ENCODE measurements at places on chromosomes 6 and 20.

GRCh38 chr6:110728501-110728900, 86.8 kb downstream of the CDK19 start:
- DNase-seq, result no peak

DNA sequence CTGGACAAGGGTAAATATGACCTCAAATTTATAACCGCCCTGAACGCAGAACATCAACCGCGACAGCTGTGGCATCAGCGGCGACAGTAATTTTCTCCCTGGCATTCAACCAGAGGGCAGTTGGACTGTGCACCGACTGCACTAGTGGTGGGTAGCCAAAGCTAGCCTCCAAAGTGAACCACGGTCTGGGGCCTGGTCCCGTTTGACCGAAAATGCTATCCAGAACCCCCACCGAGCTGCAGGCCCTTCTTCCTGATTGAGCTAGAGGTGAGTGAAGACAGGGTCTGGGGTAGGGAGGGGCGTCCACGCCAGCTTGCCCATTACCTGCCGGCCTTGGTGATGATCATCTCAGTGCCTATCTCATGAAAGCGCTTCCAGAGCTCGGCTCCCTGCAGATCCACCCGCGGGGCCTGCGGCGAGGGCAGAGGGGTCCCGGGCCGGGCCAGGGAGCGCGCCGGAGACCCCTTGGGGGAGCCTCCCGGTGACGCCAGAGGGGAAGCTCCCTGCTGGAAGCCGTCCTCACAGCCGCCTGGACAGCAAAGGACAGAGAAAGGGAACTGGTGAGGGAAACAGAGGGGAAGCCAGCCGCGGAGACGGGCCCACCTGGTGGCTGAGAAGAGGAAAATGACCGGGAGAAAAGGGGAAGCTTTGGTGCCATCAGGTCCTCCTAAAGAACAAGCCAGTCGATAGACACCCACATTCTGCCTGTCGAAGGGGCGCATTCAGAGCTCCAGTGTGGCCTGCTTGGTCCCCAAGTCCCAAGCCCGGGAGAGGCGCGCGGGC, 2.0 kb downstream of the TBX18 start:
- DNase-seq, result no peak

- DNase-seq, result no peak
Measured at GRCh38 chr6:147826698-147827097, 318.2 kb downstream of the SAMD5 start.

DNA sequence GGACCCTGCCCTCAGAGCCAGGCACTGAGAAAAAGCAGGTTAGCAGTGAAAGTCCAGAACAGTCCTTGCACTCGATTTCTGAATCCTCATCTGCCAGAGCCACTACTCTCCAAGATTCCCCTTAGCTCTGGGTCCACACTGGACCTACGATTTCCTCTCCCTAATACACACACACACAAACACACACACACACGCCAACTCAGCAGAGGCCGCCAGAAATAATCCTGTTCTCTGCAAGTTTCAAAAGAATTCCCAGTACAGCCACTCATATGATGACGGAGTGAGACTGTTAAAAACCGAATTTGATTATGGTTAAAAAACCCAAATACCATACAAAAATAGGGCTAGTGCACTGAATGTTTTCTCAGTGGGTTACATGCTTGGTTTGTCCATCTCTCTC, 90.8 kb downstream of the GMPR start:
- no peak for DNase-seq

DNA sequence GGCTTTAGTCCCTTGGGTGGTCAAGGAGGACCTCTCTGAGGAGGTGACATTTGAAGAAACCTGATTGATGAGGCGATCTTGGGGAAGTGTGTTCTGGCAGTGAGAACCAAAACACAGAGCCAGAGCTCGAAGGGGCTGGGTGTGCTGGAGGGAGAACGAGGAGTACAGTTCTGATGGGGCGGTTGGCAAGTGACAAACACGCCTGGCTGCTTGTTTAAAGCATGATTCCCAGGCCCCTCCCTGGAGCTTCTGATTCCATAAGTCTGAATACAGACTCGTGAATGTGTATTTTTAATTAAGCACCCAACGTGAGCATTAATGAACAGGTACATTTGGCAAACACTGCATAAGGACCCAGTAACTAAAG, 886 bp upstream of the NFATC2 start:
- no peak for DNase-seq

GRCh38 chr6:162099685-162100084, 627.9 kb downstream of the PRKN start:
- no peak for DNase-seq

DNA sequence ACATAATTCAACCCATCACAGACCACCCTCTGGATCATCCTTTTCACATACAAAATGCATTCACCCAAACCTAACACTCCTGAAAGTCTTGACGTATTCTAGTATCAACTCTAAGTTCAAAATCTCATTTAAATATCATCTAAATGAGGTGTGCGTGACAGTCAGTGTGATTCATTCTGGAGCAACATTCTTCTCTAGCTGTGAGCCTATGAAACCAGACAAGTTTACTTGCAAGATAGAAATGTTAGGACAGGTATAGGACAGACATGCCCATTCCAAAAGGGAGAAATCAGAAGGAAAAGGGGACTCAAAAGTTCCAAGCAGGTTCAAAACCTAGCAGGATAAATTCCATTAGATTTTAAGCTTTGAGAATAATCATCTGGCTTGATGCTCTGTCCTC, 329.7 kb downstream of the CD83 start:
- no peak for DNase-seq

- no peak for DNase-seq
Measured at GRCh38 chr6:74054190-74054589, 358.2 kb downstream of the CD109 start.

DNA sequence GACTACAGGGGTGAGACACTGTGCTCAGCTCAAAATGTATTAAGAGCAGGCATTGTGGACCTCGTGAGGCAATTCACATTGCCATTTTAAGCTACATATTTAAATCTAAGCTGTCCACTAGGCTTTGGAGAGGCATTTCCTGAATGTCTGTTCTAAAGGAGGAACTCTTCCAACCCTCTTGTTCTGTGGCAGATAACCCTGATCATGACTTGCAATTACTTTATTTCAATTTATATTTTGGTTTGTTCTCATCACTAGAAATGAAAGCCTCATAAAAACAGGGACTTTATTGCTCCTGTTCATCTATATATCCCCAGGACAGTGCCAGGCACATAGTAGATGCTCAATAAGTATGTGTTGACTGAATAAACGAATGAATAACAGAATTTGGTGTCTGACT, 84.0 kb upstream of the SALL4 start:
- DNase-seq, result no peak

- no peak for DNase-seq
Measured at GRCh38 chr6:166958926-166959861, 2.8 kb upstream of the RNASET2 start.

DNA sequence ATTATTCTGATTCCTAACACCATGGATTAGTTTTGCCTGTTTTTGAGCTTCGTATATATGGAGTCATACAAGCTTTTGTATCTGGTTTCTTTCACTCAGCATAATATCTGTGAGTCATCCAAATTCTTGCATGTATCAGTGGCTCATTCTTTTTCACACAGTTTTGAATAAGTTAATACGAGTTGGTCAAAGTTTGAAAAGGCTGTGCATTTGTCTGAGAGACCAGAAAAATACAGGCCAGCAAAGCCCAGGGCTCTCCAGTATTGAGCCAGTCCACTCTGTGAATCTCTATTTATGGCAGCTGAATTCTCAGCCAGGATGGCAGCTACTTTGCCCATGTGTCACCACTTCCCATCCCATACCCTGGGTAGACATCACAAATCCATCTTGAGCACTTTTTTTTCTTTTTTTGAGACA, 7.2 kb upstream of the CHMP4B start:
- no peak for DNase-seq

DNA sequence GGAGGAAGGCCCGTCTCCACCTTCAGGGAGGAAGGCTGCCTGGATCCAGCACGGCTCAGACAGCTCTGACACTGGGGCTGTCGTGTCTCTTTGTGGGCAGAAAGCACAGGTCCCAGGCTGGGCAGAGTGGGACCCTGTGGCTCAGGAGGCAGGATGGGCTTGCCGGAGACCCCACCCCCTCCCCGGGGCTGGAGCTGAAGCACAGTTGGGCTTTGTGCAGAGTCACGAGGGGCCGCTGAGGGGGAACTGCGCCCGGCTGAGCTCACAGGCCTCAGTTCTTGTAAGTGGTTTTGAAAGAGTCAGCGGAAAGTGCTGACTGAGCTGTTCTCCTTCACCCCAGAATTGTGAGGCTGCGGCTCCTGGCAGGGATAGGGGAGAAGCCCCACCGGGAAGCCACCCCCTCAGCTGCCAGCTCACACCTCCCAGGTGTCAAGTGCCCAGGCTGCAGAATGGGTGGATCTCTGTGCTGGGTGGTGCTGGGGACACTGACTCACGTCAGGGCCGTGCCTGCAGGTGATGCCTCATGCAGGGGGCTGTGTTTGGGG, 145.5 kb upstream of the RNF24 start:
- DNase-seq, result peak; percentile 27

GRCh38 chr6:153484056-153484455, 353.0 kb upstream of the RGS17 start:
- DNase-seq, result no peak

DNA sequence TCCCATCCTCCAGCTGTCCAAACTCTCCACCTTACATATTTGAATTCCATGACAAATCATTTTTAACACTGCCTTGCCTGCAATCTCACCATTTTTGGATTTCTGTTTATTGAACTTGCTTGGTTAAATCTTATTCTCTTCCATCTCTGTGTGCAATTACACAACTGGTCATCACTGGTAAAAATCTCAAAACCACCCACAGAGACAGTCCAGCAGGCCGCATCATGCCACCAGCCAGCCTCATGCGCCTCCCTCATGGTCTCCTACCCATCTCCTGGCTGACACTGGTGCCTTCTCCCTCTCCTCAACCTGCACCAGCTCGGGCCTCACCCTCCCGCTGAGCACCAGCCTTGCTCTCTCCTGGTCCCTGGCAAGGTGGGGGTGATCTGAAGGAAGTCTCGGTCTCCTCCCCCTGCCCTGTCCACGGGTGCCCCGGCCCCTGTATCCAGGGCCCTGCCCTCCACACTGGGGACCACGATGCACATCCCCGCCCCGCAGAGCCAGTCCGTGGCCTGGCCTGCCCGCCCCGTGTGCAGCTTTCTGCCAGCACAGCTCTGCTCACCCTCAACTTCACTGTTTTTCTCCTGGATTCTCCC, 92.0 kb downstream of the THBS2 start:
- DNase-seq, result no peak

- DNase-seq, result no peak
Measured at GRCh38 chr20:21101453-21101931, 4.7 kb downstream of the LINC00237 start.

- no peak for DNase-seq
Measured at GRCh38 chr6:150391890-150392289, 23.1 kb downstream of the IYD start.

GRCh38 chr20:33124261-33124660, 43.7 kb upstream of the BPIFA2 start:
- DNase-seq, result no peak

GRCh38 chr6:45667766-45668165, 290.0 kb upstream of the SUPT3H start:
- DNase-seq, result no peak

GRCh38 chr6:108733706-108734265, 114.4 kb upstream of the ARMC2 start:
- DNase-seq, result no peak

DNA sequence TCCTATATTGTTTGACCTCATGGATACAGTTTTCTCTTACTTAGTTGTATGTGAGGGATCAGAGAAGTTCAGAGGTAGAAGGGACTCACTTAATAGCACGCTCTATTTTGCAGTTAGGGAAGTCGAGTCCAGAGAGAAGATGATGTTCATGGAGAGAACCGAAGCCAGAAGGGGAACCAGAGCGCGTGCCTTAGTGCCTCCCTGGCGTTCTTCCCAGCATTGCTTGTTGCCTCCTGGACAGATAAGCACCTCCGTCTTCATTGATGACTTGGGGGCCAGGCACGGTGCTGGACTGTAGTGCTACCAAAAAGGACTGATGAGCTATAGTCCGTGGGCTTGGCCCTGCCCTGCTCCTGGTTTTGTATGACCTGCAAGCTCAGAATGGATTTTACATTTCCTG, 109.8 kb downstream of the RPP40 start:
- DNase-seq, result no peak

- no peak for DNase-seq
Measured at GRCh38 chr6:54301770-54302169, 6.5 kb upstream of the TINAG start.

GRCh38 chr6:69007781-69008180, 372.7 kb downstream of the ADGRB3 start:
- no peak for DNase-seq

GRCh38 chr6:114000069-114000468, 29.1 kb upstream of the HDAC2 start:
- no peak for DNase-seq

- DNase-seq, result no peak
Measured at GRCh38 chr6:101762851-101763250, 369.3 kb downstream of the GRIK2 start.

DNA sequence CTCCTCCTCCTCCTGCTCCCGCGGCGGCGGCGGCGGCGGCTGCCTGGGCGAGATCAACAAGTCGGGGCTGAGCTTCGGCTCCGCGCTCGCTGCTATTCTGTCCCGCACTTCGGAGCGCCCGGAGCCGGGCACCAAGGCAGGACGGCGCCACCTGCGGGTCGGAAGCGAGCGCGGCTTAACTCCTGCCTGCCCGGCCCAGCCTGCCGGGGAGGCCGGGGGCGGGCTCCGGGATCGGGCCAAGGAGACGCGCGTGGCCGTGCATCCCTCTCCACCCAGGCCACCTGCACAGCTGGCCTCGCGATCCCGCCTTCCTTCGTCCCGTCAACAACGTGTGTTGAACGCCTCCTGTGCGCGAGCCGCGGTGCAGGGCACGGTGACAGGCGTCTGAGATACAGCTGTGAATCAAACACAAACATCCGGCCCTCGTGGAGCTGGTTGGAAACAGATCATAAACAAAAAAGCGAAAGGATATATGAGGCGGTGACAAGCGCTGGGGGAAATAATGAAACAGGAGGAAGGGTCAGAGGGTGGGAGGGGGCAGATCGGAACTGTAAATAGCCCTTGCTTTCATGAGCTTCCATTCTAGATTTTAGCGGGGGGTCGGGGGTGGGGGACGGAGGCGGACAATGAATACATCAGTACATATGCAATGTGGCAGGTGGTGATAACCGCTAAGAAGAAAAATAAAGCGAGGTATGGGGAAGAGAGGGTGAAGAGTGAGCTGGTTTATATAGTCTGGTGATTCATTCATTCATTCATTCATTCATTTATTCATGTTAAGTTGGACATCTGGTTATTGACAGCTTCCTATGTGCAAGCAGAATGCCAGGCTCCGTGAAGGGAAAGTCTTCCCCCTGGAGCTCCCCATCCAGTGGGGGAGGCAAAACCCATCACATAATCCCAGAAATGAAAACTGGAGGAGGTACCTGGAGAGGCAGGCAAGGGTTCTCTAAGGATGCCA, 2.0 kb upstream of the KCNB1 start:
- DNase-seq, result no peak

Data from stimulated activated CD8-positive, alpha-beta memory T cell treated with anti-CD3 and anti-CD28 coated beads, Interleukin-15, amount 100 ng/mL, for 4 hours (primary cell).